ENCODE measurements at places on chromosomes 3 and 15. TPM values are rescaled to one million over a fixed set of nuclear protein-coding genes. Genes with fewer than 3 reads are reported as not detected.

The ERC2 gene
- not detected for total RNA-seq

The SLC9C1 gene
- total RNA-seq: not detected

The LRRC31 gene
- not detected for total RNA-seq

The RPP25 gene
- total RNA-seq: 29.5 TPM

The LMAN1L gene
- total RNA-seq: not detected

The FEZF2 gene
- not detected for total RNA-seq

The VEPH1 gene
- total RNA-seq: 0.31 TPM
